ENCODE measurements at places on chromosomes 3 and 15.

GRCh38 chr15:91508633-91509032 lies 344.9 kb upstream of the SLCO3A1 start:
- DNase-seq: no peak

DNA sequence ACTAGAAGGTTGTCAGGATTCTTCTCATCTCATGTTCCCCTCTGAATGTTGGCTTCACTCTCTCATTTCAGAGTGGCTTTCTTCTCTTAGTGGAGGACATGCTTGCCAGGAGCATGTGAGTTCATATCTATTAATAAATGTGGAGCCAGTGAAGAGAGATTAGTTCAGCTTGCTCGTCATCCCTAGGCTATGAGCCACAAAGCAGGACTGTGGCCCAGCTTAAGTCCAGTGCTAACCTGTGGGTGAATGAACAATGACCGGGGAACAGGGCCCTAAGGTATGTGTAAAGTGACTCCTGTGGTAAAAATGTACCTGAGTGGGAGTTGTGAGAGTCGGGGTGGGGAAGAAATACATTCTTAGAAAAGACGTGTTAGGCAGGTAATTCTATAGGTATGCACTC lies 96.9 kb upstream of the TBL1XR1 start:
- no peak for DNase-seq

DNA sequence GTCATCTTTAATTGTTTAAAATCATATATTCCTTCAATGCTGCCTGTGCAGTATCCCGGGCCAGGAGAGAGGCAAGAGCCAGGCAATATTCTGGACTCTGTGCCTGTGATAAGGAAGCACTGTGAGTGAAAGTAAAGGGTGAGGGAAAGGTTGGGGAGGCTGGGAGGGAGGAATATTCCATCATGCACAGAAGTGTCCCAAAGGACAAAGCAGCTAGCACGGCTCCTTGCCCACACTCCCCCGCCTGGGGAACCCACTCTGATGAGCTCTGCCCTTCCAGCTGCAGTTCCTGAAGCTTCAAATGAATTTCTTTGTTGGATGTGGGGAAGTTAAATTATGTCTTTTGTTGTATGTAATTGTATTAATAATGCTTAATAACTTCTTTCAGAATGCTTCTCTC lies 1.5 kb upstream of the PRICKLE2 start:
- DNase-seq: no peak

DNA sequence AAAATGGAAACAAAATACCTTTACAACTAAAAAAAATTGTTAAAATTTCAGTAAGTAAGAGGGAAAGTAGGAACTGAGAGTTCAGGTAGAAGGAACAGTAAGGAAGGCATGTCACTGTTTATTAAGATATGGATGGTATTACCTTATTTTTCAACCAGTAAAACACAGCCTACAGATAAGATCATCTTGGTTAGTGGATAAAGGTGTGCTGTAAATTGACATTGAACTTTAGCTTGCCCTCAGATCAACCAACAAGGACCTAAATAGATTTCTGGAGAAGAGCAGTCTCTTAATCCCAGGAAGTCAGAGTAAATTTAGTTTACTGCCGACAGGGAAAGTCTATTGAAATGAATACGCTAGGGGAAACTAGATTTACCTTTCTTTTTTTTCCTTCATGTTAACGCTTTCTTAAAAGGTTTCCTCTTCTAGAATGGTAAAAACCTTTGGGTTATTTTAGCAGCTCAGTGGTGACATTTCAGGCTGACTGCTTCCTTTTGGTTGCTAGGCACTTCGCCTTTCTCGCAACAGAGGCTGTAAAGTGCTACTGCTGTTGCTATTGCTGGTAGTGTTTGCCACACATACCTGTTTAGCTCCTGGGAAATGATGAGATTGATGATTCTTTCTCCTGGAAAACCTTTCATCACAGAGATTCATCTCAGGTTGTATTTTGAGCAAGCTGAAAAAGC lies 12.9 kb downstream of the DZIP3 start:
- no peak for DNase-seq

DNA sequence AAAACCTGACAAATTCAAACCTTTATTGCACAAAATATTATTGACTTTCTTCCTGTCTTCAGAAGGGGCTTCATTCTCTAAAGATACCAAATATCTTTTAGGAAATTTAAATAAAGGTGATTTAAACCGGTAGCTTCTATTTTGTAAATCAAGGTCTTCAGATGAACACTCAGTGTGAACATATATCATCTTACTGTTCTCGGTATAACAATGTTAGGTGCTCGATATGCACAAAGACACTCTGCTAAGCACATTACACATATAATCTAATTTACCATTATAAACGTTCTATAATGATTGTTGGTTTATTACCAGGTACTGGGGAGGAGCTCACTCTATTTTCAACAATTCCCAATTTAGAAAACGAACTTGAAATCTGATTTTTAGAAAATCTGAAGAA lies 225.4 kb upstream of the AZI2 start:
- no peak for DNase-seq

DNA sequence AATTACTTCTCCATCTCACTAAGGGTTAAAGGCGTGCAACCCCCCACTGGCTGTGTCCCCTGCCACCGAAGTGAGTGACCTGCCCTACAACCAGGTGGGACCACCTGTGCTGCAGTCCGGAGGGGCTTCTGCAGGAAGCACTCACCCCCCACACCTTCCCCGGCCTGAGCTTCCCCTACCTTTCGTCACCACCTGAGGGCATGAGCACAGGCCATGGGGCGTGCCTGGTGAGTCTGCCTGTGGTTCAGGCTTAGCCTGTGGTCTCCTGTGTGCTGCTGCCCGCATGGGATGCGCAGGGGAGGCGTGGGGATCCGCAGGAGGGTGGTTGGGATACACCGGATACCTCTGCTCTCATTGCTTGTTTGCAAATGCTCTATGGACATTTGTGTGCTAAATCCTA lies 46.0 kb downstream of the KLHL25 start:
- no peak for DNase-seq

DNA sequence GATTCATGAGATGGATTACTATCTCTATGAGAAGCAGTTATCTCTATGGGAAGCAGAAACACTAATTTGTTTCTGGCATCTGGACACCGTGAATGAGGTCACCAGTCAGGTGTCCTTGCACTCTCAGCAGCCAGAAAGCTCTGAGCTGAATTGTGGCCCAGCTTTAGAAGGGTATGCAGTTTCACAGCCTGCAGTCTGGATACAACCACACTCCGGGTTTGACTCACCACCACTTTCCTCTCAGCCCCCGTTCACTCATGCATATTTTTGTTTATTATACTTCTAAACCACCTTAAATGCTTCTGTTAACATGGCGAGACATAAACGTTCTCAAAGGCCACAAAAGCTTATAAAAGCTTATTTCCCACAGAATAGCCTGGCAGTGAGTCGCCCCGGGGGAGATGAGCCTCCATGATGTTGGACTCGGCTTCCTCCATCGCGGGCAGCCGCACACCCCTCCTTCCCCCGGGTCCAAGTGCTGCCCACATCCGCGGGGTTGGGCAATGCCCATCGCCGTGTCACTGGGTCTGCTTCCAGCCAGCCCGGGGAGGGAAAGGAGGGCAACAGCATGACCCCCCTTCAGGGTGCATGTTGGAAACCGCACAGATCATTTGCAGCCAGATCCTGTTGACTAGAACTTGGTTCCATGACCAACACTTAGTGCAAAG lies 16.8 kb upstream of the SLC41A3 start:
- no peak for DNase-seq

- DNase-seq: peak; percentile 72
Measured at GRCh38 chr3:142445816-142446254, 2.0 kb downstream of the XRN1 start.

- peak; percentile 33 for DNase-seq
Measured at GRCh38 chr3:55965776-55966175, 478.7 kb upstream of the WNT5A start.

GRCh38 chr3:178306432-178307115 lies 229.7 kb upstream of the KCNMB2 start:
- no peak for DNase-seq

DNA sequence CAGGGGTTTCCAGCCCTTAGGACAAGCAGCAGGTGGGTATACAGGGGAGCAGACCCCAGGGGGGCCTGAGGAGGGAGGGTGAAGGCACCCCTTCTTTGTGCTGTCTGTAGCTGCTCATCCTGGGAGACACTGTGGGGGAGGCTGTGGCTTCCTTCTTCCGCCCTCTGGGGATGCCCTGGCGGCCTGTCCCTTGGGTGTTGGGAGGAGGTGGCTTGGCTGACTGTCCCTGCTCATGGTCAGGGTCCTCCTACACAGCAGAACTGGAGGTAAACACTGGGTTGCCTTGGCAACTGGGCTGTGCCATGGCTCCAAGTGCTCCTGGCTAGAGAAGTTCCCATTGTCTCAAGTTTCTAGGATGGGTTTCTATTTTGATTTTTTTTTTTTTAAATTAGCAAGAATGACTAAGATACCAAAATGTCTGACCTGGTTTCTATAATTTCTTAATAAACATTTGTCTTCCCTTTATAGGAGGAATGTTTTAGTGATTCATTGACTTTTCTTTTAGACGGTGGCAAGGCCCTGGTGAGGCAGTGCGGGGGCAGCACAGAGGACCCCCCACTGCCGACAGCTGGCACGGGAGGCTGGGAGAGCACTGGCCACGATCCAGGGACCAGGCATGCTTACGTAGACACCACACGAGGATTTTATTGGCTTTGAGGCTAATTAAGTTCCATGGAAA lies 12.4 kb downstream of the KLF13 start:
- DNase-seq: peak; percentile 59

DNA sequence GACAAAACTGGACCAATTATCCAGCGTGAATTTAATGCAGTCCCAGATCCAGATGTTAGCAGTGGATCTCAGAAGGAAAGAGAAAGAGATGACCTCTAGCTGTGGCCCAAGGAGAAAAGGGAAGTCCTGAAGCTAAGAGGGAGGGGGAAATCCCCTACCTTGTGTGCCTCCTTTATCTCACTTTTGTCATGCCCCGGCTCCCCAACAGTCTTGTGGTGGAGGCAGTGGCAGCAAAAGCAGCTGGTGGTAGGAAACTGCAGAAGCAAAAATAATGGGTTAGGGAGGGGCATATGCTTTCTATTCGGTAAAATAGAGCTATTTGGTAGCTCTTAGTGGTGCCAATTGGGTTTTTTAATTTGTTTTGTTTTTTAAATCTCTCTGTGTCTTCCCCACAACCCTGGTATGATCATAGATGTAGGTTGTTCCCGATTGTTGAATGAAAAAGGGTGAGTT lies 56.5 kb downstream of the MCTP2 start:
- peak; percentile 76 for DNase-seq

GRCh38 chr3:60217156-60217911 lies 1033.9 kb downstream of the FHIT start:
- no peak for DNase-seq

GRCh38 chr3:86801921-86802320 lies 189.0 kb downstream of the VGLL3 start:
- DNase-seq: no peak

DNA sequence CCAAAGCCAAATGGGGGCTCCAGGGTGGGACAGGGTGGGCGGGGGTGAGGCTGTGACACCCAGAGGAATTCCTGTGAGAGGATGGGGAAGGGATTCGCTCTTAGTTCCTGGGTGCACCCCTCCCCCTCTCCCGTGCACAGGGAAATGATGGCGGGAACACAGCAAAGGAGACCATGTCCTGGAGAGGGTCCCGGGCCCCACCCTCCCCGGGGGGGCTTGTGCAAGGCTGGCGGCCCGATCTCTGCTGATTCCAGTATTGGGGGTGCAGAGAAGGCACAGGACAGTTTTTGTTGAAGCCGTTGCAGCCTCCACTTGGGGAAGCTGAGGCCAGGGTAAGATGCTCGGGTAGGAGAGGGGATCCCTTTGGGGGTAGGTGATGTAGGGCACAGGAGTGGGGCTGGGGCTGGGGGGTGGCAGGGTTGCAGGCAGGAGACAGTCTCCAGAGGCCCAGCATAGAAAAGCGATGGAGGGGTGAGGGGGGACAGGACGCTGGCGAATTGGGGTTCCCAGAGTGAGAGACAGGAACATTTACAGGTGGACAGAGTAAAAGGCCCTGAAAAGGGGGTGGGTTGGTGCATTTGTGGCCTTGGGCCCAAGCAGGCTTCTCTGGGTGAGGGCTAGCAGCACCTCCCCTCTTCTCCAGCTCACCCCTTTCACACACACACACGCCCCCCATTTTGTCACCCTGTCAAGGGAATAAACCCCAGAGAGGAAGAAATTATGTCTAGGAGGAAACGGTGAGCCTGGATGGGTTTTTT lies 38.5 kb downstream of the HMCES start:
- DNase-seq: no peak

DNA sequence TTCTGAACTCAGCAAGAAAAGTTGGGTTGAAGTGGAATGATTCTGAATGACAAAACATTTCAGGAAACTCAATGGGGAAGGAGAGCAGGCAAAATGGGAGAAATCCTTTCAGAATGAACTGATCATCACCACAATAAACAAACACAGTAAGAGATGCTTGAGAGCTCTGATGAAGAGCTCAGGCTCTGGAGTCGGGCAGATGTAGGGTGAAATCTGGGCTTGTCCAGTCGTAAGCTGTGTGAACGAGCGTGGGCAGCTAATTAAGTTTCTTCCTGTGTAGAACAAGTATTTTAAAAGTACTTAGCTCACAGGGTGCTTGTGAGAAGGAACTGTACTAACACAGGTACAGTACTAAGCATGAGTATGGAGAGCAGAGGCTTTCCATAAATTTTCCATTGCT lies 406.2 kb downstream of the FOXP1 start:
- DNase-seq: no peak

DNA sequence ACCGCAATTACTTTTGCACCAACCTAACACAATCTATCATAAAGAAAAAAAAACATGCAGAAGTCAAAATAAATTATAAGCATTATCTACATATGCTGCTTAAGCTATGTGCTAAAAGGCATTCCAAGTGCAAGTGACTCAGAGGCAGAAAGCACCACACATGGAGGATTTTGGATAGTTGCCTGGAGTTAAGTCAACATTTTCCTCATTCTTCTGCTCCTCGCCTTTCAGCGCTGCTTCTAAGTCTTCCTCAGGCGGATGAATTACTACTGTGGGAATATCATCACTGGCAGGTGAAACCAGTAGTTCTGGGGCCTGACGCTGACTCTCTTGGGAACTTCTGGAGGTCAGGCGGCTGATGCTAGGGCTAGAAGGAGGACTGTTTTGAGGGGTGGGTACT lies 53.1 kb downstream of the SLC4A7 start:
- DNase-seq: no peak

DNA sequence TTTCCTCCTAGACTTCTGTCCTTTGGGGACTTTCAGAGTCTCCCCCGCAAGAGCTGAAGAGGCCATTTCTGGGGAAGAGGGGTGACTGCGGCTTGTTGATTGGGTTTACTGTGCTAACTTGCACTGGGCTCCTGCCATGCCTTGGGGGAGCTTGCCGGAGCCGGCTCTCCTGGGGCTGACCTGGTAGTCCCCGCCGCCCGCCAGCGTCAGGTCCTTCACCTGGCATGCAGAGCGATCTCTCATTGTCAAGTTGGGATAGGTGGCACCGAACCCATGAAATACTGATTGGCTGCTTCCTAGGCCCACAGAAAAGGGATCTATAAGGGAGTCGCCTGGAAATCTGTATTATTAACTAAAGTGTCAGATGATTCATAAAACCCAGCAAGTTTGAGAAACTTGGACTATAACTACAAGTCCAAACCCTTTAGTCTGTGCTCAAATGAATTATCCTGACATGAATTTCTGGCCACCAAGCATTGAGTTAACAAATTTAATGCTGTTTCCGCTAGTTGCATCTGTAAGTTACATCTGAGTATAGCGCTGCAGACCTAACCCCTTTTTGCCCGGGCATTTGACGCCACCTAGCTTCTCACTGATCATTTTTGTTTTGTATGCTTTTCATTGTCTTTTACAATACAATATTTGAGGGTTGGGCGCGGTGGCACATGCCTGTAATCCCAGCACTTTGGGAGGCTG lies 607 bp upstream of the IMP3 start:
- peak; percentile 74 for DNase-seq

Measured in activated CD4-positive, alpha-beta T cell treated with anti-CD3 and anti-CD28 coated beads, Interleukin-2, Interleukin-6, amounts not matched to agents 100 ng/mL and 50 ng/mL, durations not matched to agents 16 hours and 8 hours (primary cell).